EH (cell line): ENCODE measurements at places on chromosomes 12 and 14.

DNA sequence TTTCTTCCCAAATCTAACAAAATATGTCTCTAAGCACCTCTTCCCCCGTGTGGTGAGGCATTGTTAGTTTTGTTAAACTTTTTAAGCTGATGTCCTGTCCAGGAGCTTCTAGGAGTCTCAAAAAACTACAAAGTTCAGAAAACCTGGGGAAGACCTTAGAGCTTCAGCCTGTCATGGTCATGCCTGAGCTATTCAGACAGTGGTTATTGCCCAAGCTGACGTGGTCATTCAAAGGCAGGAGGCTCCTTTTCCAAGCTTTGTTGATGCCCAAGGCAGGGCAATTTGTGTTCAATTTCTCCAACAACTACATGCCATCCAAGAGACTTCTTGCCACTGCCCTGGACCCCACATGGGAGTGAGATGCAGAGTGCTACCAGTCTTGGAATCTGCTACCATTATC is 5.8 kb upstream of the LYZ start:
- no peak for DNase-seq

DNA sequence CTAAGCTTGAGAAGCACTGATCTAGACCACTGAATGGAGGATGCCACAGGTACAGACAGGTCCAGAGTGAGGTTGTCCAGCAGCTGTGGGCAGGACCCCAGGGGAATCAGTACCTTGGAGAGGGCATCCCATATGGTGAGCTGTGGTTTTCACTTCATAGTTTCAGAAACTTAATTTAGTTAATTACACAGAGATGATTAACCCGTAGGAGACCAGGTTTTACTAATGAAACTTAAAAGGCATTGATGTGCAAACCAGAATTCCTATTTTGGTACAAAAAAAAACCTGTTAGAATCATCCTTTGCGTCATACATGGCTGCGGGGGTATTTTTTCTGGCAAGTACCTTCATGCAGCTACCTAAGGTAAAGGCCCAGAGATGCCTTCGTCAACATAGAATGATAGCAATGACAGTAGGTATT is 159.3 kb downstream of the DACT1 start:
- DNase-seq = peak; percentile 34

GRCh38 chr14:104149278-104149595 is 10.8 kb downstream of the KIF26A start:
- DNase-seq = no peak

DNA sequence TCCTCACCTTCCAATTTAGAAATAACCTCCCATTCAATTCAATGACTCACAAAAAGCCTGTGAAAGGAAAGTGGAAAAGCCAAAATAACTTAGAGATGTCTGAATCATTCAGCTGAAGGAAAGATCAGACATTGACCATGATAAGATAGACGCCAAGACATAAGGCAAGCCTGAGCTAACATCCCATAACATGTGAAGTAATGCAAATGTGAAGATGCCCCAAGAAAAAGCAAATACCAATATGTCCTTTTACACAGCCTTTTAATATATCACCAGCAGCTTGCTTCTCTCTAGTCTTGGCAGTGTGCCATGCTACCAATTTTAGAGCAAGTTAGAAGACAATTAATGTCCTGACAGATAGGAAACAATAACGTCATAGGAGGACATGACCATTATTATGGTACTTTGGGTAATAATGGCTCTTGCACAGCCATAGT is 2.4 kb upstream of the NUMB start:
- peak; percentile 62 for DNase-seq

DNA sequence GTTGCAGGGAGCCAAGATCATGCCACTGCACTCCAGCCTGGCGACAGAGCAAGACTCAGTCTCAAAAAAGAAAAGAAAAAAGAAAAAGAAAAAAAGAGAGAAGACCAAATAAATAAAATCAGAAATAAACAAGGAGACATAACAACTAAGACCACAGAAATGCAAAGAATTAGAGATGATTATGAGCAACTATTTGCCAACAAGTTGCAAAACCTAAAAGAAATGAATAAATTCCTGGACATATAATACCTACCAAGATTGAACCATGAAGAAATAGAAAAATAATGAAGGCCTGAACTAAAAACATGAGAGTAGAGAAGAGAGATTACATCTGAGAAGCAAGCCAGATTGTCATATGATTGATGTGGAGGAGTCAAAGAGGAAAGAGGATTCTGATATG is 17.6 kb upstream of the EPS8 start:
- peak; percentile 30 for DNase-seq

DNA sequence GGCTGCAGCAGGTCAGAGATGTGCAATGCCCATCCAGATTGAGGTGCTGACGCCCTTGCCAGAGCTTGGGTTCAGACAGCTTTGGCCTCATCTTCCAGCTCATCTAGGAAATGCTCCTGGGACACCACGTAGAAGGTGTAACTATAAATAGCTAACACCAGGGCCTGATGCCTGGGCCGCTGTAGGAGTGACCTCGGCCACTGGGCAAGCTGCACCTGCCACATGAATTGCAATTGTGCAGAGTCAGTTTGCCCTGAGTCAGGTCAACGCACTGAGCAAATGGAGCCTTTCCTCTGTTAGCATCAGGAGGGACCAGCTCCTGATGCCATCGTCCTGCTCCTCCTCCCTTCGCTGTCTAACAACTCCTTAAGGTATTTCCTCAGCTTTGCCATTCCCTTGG is 17.4 kb upstream of the DNM1L start:
- no peak for DNase-seq

DNA sequence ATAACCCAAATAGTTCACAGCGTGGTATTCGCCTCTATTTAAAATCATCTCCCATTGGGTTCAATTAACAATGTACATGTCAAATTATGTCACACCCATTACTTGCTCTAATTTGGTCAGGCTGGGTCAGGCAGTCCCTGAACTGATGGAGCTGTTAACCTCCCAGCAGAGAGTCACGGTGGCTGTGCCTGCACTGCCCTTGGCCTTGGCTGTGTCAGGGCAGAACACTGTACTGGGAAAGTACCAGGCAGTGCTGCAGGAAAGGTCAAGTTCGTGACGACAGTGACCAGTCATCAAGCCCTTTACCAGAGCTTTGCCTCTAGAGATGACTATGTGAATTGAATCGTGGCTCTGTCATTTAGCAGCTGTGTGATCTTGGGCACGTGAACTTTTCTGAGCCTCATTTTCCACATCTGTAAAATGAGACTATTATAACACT is 100.0 kb downstream of the ARF6 start:
- DNase-seq = peak; percentile 93

DNA sequence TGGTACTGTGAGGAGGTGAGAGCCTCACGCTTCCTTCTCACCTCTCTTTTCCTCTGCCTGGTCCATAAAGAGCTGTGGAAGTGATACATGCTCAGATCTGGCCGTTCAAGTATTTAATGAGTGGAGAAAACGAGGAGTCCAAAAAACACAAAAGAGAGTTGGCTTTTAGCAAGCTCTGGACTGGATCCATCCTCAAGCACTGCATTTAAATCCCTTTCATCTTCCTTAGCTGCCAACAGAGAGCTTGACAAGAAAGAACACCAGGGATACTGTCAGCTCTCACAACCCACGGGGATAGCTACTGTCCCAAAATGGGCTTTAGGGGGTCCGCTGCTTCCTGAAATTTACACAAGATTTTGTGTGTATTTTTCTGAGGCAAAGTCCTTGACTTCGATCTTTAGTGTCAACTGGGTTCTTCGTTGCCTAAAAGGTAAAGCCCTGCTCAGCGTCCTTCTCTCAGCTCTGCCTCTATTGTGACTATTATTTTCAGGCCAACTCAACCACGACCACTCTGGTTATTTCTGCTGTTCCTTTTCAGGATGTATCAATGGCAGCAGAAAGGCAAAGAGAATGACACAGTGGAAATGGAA is 120.9 kb downstream of the TMTC1 start:
- DNase-seq = no peak

- no peak for DNase-seq
Measured at GRCh38 chr12:131251336-131252101, 297.8 kb downstream of the ADGRD1 start.

GRCh38 chr12:132342251-132343227 is 13.2 kb upstream of the GALNT9 start:
- DNase-seq = no peak

DNA sequence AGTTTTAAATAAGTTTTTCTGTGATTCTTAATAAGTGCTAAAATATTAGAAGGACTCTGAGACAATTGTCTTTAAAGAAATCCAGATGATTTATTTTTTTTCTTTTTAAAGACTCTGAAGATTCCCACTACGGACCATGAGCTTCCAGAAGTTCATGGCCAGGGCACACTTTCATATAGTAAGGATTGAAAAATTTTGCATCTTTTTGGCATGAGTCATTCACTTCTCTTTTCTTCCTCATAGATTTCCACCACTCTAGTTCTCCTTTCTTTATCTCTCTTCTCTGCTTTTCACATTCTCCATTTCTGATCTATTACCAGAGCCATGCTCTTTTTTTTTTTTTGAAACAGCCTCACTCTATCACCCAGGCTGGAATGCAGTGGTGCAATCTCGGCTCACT is 385.8 kb downstream of the FLRT2 start:
- no peak for DNase-seq

GRCh38 chr12:58528271-58528670 is 392.0 kb downstream of the LRIG3 start:
- peak; percentile 79 for DNase-seq

DNA sequence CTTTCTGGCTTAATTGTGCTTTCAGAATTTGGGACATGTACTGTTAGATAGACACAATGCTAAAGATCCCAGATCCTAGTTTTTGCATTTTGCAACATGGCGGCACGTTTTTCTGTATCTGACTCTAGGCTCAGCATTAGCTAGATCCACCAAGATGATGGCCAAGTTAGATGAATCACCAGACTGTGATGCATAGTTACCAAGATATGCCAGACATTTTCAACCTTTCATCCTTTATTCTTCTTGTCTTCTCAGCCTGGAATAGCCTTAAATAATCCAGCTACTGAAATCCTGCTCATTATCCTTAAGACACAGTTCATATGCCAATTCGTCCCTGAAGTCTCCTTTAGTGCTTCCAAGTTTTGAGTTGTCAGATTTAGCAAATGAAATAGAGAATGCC is 144.9 kb upstream of the CRY1 start:
- peak; percentile 3 for DNase-seq

GRCh38 chr12:16119618-16120415 is 157.7 kb downstream of the SLC15A5 start:
- DNase-seq = no peak

GRCh38 chr14:55684956-55685584 is 105.1 kb downstream of the KTN1 start:
- peak; percentile 72 for DNase-seq

- DNase-seq = no peak
Measured at GRCh38 chr14:104863923-104864266, 1.2 kb upstream of the CEP170B start.

DNA sequence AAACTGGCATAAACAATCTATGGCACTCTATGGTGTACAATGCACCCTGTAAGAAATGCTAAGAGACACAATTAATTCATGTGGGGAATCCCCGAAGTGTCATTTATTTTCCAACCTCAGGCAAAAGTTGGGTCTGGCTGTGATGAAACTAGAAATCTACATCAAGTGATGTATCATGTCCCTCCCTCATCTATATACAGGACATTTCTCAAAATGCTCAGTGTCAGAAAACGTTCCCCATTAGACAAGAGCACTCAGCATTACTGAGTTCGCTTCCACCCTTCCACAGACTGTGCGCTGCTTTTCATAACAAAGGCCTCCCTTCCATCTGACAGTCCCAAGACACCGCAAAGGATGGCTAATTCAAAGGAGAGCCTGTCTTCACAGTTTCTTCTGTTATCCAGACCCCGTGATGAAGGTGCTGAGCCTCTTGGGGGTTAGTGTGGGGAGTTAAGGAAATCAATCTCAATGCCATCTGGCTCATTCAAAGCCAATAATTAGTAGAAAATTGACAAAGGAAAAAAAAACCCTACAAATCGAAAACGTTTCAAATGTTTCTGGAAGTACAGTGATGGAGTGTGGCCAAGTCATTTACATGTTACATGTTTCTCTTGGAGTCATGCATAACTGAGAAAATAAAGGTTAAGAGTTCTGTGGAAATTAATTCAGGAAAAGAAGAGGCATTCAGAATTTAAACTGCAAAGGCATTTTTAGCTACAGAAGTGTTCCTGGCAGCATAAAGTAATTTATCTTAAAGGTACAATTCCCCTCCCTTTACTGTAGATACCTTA is 7.5 kb downstream of the CCDC88C start:
- no peak for DNase-seq

- peak; percentile 13 for DNase-seq
Measured at GRCh38 chr14:30657606-30658163, 35.6 kb downstream of the SCFD1 start.

DNA sequence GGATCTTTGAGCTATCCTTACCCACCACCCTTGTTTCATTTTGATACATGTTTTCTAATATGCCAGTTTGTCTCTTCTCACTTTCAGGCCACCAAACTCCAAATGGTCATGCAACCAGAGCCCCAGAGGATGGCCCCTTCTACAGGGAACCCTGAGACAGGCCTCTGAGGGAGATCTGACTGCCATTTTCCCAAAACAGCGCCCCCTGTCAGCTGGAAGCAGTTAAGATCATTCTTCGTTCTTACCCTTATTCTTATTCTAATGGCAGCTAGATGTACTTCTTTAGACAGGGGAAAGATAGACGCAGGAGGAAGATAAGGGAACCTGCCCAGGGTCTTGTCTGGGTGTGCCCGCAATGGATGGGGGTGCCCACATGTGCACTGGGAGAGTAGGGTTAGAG is 38.4 kb downstream of the C12orf56 start:
- DNase-seq = no peak

- peak; percentile 76 for DNase-seq
Measured at GRCh38 chr12:12890543-12891079, 751 bp upstream of the GPRC5A start.

- DNase-seq = no peak
Measured at GRCh38 chr12:122862872-122863701, 27.8 kb downstream of the HIP1R start.

GRCh38 chr12:121713257-121713777 is 765 bp downstream of the TMEM120B start:
- no peak for DNase-seq

DNA sequence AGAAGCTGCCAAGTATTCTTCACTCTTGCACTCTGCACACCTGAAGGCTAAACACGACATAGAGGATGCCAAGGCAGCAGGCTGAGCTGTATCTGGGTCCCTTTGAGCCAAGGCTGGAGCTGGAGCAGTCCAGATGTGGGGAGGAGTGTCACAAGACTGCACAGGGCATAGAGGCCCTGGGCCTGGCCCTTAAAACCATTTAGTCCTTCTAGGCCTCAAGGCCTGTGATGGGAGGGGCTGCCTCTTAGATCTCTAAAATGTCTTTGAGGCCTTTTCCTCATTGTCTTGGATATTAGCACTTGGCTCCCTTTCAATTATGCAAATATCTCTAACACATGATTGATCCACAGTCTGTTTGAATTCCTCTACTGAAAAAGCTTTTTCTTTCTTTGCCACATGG is 28.0 kb upstream of the C14orf132 start:
- no peak for DNase-seq
